ENCODE measurements at places on chromosomes 3 and 15.

DNA sequence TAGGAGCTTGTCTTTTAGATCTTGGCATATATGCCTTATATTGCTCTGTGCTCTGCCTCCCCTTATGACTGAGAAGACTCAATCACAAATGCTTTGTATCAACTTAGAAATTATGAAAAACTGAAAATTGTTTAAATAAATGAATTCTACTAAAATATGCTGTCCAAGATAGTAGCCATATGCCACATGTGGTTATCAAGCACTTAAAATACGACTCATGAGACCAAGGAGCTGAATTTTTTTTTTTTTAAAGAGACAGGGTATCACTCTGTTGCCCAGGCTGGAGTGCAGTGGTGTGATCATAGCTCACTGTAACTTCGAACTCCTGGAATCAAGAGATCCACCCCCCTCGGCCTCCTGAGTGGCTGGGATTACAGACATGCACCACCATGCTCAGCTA, 118.3 kb downstream of the RFTN1 start:
- no peak for DNase-seq

GRCh38 chr3:61925721-61926120, 364.4 kb downstream of the PTPRG start:
- DNase-seq = no peak

DNA sequence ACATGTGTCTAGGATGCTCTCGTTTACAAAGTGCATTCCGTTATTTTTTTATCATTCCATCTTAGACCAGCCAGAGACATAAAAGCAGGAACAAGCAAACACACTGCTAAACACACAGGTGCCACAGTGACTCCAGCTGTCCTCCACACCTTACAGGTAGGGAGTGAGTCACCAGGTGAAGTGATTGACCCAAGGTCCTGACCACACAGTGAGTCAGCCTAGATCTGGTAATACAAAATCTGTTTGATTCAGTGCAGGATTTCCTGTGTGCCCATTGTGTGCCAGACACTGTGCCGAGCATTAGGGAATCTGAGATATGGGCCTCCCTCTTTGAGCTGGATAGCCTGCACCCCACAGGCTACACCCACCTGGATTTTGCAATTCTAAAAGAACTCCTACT, 16.7 kb upstream of the BFSP2 start:
- DNase-seq = peak; percentile 67

GRCh38 chr15:36585774-36586173, 6.3 kb downstream of the CDIN1 start:
- DNase-seq = peak; percentile 89
